Ovary (tissue), 10 donors: ENCODE measurements at places on chromosomes 7 and 10. TPM values are rescaled to one million over a fixed set of nuclear protein-coding genes. Genes with fewer than 3 reads are reported as not detected.
A peak's percentile ranks its signal among the peaks of the same experiment; 100 is the strongest.

HNRNPA2B1 gene
- total RNA-seq = 352 TPM

RSPH10B2 gene
- total RNA-seq = 0.79 TPM

ZNF438 gene
- 7.1 TPM for total RNA-seq

RHBDD2 gene
- total RNA-seq = 70.0 TPM

GRCh38 chr10:103592186-103593021 is 98.9 kb downstream of the NEURL1 start:
- peak; percentile 45 for DNase-seq

DNA sequence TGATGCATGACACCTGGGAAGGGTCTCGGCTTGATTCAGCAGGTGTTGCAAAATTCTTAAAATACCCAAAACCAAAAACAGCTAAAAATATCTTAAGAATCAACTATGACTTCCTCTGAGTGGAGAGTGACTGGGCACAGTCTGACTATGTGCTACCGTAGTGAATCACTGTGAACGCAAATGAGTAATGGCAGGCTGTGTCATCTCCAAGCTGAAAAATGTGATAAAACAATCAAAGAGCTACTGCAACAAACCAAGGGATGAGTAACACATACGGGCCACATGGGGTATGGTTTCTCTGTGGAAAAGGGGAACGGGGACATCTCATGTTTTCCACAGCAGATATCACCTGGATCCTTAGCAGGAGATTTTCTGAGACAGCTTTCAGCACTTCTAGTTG is 127.5 kb downstream of the ABCA13 start:
- no peak for DNase-seq

DNA sequence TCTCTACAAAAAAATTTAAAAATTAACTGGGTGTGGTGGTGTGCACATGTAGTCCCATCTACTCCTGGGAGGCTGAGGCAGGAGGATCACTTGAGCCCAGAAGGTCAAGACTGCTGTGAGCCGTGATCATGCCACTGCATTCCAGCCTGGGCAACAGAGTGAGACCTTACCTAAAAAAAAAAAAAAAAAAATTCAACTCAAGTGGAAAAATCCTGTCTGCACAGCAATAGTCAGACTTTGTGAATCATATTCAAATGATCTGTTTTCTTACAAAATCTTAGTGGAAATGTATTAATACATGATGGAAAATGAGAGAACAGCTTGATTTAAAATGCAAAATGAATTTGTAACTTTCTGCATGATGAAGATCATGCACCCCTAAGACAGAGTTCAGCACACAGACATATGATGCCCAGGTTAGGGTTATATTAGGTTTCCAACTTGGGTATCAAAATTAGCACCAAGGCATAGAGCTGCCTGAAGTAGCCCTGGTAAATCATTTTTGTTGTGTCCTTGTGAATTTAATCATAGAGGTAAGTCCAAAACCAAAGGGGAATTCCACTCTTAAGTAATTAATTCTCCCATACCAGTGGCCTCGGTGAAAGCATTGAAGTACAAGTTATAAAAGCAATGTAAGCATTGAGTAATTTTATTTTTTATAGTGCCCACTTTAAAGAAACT is 93.8 kb downstream of the ADD3 start:
- DNase-seq = no peak

GRCh38 chr10:36373424-36374096 is 731.5 kb upstream of the FZD8 start:
- no peak for DNase-seq

DNA sequence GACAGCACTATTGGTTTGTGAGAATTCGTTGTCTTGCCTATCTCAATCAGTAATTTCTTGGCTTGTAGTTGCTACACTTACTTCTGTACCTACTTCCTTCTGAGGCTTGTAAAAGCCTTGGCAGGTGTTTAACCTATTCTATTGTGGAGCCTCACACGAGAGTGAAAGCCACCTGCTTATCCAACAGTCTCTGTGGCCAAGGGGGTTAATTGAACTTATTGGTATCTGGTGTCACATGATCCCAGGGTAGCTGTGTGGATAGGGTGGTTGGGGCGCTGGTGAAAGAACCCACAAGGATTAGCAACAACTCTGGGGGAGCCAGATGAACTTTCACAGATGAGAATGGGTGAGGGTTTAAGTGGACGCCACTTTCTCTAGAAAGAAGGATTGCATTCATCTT is 13.9 kb upstream of the ATP6V0E2 start:
- no peak for DNase-seq

GRCh38 chr7:51310131-51310583 is 6.5 kb downstream of the COBL start:
- DNase-seq = no peak

GRCh38 chr7:832968-833424 is 720 bp downstream of the SUN1 start:
- no peak for DNase-seq

DNA sequence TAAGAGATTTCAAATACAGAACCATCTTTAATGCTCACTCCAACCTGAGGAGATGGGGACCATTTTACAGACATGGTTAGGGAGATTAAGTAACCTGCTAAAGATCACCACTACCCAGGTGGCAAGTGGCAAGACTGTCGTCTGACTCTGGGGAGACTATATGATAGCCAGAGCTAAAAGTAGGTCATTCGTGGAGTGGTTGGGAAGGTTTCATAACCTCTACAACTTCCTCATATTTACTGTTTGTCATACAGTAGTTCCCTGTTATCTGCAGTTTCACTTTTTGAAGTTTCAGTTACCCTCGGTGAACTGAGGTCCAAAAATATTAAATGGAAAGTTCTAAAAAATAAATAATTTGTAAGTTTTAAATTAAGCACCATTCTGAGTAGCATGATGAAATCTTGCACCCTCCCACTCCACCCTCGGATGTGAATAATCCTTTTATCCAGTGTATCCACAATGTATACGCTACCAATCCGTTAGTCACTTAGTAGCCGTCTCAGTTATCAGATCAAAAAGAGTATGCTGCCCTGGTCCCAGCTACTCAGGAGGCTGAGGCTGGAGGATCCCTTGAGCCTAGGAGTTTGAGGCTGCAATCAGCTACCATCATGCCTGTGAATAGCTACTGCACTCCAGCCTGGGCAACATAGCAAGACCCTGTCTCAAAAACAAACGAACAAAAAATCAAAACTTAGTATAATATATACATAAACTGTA is 14.9 kb upstream of the LGI1 start:
- DNase-seq = no peak

DNA sequence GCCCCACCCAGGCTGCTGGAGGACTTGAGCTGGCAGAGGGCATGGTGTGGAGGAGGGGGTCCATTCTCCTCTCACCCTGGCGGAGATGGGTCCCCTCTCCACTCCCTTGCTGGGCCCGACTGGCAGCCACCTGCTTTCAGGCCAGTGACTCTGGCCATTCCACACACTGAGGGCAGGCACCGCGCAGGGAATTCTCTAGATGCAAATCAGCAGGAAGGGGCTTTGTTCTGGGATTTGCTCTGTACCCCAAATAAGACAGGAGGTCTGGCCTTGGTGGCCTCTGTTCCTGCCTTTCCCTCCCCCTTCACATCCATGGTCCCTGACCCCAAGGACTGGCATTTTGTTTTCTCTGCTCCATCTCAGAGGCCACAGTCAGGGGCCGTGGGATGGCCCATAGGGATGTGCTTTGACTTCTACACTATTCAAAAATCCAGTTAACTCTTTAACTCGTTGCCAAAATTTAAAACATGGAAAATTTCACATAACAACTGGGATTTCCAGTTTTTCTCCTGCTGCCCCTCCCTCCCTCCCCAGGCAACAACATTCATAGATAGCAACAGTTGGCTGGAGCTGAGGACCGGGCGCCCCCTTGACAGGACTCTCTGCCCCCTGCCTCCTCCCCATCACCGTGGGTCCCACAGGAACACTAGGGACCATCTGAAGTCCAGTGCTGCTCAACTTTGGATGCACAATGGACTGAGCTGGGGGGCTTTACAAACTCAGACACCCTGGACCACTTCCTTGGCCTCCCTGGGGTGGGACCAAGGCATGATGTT is 33.9 kb downstream of the PPIF start:
- DNase-seq = no peak

- no peak for DNase-seq
Measured at GRCh38 chr7:153475239-153475638, 577.0 kb upstream of the DPP6 start.

GRCh38 chr10:87761892-87762291 is 56.1 kb downstream of the ATAD1 start:
- DNase-seq = no peak

DNA sequence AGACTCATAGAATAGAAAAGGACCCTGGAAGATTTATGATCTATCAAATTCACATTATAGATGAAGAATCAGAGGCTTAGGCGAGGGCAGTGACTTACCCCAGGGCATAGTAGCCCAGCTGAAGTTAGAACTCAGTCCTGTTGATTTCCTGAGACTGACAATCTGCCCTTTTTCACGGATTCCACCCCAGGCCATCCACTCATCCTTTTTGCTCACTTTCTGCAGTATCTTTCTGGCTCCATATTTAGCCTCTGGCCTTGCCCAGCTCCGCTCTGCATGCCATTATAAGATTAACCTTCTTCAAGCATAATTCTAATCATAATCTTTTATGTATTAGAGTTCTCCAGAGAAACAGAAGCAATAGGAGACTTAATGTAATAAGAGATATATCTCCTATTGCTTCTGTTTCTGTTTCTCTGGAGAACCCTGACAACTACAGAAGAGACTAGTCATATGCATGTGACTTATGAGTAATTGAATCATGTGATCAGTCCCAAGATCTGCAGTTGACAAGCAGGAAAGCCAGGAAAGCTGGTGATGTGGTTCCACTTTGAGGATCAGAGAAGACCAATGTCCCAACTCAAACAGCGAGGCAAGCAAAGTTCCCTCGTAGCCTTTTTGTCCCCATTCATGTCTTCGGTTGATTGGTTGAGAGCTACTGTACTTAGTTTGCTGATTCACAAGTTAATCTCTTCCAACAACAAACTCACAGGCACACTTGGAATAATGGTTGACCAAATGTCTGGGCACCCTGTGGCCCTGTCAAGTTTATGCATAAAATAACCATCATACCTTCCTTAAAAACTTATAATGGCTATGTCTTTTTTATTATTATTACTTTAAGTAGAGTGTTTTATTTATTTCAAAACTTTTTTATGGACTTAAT is 412.1 kb downstream of the SUGCT start:
- DNase-seq = no peak

GRCh38 chr10:79379512-79380124 is 32.3 kb downstream of the PPIF start:
- DNase-seq = peak; percentile 72

DNA sequence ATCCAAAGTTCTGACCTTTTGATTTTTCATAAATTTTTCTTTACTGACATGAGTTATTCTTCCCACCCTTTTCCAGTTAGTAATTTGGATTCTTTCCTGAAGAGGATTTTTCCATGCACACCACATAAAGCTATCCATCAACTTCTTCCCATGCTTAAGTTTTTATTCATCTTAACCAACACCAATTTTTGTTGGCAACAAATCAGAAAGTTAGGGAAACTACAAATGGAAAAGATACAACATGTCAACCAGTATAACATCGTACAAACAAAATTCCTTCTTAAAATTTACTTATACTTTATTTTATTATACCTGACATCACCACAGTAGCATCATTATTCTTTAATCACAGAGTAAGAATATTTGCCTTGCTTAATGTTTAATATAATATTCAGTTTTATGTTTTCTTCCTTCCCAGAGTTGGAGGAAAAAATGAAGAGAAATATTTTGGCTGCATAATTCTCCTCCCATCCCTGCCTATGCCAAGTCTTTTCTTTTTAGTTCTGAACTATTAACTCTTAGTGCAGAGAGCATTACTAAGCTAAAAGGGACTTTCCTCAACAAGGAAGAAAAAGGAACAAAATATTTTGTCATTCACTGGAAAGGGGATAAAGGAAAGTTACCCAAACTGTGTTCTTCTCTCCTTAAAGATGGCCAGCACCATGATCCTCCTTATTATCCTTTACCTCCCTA is 67.5 kb upstream of the MEOX2 start:
- no peak for DNase-seq

DNA sequence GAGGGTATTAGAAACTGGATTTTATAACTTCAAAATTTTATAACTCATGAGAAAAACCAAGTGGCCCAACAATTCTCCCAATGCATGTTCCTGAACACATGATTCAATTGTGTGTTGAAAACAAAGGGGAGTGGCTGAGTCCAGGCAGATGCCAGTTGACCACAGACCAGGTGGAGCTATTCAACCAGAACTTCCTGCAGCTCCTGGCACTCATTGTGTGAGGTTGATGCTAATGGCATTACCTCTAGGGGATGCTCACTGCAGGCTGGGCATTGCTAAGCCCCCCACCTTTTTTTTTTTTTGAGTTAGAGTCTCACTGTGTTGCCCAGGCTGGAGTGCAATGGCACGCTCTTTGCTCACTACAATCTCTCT is 20.3 kb downstream of the MYOF start:
- DNase-seq = no peak

DNA sequence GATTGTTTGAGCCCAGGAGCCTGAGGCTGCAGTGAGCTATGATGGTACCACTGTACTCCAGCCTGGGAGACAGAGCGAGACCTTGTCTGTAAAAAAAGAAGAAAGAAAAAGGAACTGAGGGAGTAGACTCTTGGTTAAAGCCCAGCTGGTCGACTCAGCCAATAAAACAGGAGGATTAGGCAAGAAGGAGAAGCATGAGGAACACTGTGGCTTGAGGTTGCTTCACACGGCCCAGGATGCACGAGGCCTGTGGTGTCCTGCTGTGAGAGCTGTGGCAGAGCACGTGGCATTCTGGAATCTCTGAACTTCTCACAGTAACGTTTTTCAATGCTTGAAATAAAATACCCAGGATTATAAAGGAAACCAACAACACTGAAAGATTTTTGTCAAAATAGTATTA is 93.3 kb downstream of the CUL2 start:
- no peak for DNase-seq
